GM23248 (cell line): ENCODE measurements at places on chromosomes 12 and 14. TPM values are rescaled to one million over a fixed set of nuclear protein-coding genes. Genes with fewer than 3 reads are reported as not detected.

DNA sequence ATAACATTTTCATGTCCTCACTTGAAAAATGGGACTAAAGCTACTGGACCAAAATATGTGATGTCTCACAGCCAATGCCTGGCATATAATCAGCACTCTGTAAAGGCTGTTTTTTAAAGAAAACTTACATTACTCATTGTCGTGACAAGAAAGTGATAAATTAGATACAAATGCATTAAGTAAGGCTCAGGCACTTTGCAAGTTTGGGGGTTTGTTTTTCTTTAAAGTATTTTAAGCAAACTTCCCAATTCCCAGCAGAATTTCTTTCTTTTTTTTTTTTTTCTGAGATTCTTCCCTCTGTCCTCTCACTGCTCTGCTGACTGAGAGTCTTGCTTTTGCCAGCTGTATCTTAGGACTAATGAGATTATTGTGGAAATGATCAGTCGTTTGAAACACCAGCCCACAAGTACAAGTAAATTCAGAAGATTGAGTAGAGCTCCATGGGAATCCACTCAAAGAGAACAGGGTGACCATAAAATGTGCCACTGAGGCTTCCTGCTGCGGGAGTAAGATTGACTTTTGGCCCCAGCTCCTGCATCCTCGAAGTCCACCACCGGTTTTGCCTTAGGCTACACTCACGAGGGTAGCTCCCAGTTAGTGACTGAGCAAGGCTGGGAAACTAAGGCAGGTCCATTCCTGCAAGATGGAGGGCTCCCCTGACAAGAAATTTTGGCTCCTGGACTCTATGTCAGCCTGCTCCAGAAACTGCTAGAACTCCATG, 82.8 kb downstream of the TMTC1 start:
- H3K4me1 ChIP-seq = peaks cover 8% of the 10 kb centered on the region; the same call in 1 of the 2 replicates
- DNase-seq = peak; percentile 47
- H3K27me3 ChIP-seq = no peaks in the 10 kb centered on the region
- no peak overlapping the region for H3K27ac ChIP-seq
- H3K4me3 ChIP-seq = no peak overlapping the region
- H3K36me3 ChIP-seq = no peaks in the 10 kb centered on the region

GRCh38 chr14:64518229-64518628, 13.7 kb downstream of the ZBTB1 start:
- peaks cover 19% of the 10 kb centered on the region for H3K36me3 ChIP-seq
- DNase-seq = no peak
- H3K27ac ChIP-seq = no peak overlapping the region
- no peak overlapping the region for H3K4me3 ChIP-seq
- peaks cover 13% of the 10 kb centered on the region for H3K4me1 ChIP-seq

GRCh38 chr12:114776731-114777442, 92.9 kb upstream of the TBX3 start:
- H3K4me1 ChIP-seq = no peaks in the 10 kb centered on the region
- H3K27ac ChIP-seq = no peak overlapping the region
- DNase-seq = peak; percentile 60

GRCh38 chr14:33332497-33332896, 393.8 kb downstream of the NPAS3 start:
- H3K27ac ChIP-seq = no peak overlapping the region
- H3K4me1 ChIP-seq = no peaks in the 10 kb centered on the region
- H3K4me3 ChIP-seq = no peak overlapping the region

GRCh38 chr12:2642896-2643425, 151.8 kb upstream of the FKBP4 start:
- no peaks in the 10 kb centered on the region for H3K36me3 ChIP-seq
- H3K27me3 ChIP-seq = no peaks in the 10 kb centered on the region
- H3K27ac ChIP-seq = no peak overlapping the region

GRCh38 chr12:104720339-104721038, 237.6 kb downstream of the SLC41A2 start:
- peak overlapping the region; percentile 53 for H3K4me3 ChIP-seq
- no peak overlapping the region for H3K27ac ChIP-seq
- no peaks in the 10 kb centered on the region for H3K36me3 ChIP-seq
- peak; percentile 59 for DNase-seq

GRCh38 chr12:66251049-66251448, 51.2 kb upstream of the HELB start:
- no peak overlapping the region for H3K4me3 ChIP-seq
- H3K27ac ChIP-seq = no peak overlapping the region
- no peak for DNase-seq
- no peaks in the 10 kb centered on the region for H3K4me1 ChIP-seq

DNA sequence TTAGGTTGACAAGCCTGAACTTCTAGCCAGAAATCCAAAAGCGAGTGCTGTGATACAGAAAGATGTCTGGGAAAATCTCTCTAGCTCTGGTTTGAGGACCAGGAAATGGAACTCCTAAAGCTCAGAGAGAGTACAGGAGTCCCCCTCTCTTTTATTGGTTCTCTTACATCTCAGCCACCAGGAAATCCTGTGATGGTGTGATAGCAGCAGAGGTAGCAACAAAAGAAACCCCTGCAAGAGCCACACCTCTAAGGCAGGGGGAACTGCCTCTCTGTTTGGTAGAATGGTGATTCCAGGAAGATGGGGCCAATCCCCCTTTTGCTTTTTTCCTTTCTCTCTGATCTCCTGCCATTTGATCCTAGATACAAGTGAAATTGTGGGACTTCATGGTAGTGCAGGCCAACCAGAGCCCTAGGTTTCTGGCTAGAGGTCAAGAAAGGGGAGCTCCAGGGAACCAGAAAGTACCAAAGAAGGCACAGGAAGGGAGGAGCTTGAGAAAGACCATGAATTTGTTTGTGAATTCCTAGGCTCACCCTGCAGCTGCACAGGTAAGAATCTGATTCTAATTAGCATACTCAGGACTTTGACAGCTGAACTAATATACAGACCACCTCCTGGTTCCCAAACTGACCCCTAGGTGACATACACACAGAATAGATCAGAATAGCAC, 88.5 kb downstream of the PAPLN start:
- no peak overlapping the region for H3K27ac ChIP-seq
- H3K4me3 ChIP-seq = no peak overlapping the region
- H3K36me3 ChIP-seq = peaks cover 17% of the 10 kb centered on the region
- no peaks in the 10 kb centered on the region for H3K27me3 ChIP-seq

- H3K36me3 ChIP-seq = no peaks in the 10 kb centered on the region
- DNase-seq = peak; percentile 80
Observed at GRCh38 chr14:51776102-51776894, 84.1 kb upstream of the GNG2 start.

DNA sequence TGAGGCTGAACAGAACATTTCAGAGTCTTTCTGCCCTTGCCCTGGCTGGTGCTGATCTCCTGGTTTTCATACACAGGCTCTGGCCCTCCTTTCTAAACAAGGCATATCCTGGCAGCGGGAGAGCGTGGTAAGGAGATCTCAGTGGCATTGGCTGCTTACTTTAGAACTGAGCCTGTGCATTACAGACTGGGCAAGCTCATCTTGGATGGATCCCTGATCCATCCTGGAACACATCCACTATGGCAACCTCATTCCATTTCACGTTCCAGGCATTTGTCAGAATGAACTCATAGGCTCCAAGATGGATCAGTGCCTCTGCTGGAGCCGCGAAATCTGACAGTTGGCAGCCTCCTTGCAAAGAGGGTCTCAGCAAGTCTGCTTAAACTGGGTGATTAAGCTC, 224.5 kb upstream of the PELI2 start:
- H3K4me3 ChIP-seq = no peak overlapping the region
- no peaks in the 10 kb centered on the region for H3K4me1 ChIP-seq
- H3K27me3 ChIP-seq = no peaks in the 10 kb centered on the region; the same call in 1 of the 2 replicates
- no peaks in the 10 kb centered on the region for H3K36me3 ChIP-seq
- peak; percentile 23 for DNase-seq
- H3K27ac ChIP-seq = no peak overlapping the region

DNA sequence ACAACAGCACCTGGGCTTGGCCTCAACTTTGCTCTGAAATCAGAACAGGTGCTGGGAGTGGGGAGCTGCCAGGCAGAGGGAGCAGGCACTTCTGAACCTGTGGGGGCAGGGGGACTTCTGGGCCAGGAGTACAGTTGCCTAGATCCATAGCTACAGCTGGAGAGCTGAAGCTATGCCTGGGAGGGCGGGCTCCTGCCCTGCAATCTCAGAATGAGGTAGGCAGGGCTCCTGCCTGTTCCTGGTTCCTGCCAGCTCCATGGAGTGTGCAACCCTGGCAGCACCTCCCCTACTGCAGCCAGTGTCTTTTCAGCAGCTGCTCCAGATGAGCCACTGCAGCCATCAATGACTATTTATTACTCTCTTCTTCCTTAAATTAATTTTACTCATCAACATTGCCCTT, 62.1 kb upstream of the NAV3 start:
- no peak overlapping the region for H3K4me3 ChIP-seq
- no peak for DNase-seq
- no peaks in the 10 kb centered on the region for H3K4me1 ChIP-seq
- H3K27ac ChIP-seq = no peak overlapping the region
- no peaks in the 10 kb centered on the region for H3K36me3 ChIP-seq
- no peaks in the 10 kb centered on the region for H3K27me3 ChIP-seq

- H3K27me3 ChIP-seq = no peaks in the 10 kb centered on the region
- H3K4me3 ChIP-seq = no peak overlapping the region
- H3K27ac ChIP-seq = no peak overlapping the region
- peaks cover 22% of the 10 kb centered on the region for H3K4me1 ChIP-seq
- DNase-seq = peak; percentile 32
- H3K36me3 ChIP-seq = no peaks in the 10 kb centered on the region
Observed at GRCh38 chr12:11688831-11689230, 39.4 kb downstream of the ETV6 start.

- no peaks in the 10 kb centered on the region for H3K4me1 ChIP-seq
- no peak overlapping the region for H3K27ac ChIP-seq
- DNase-seq = no peak
- H3K27me3 ChIP-seq = no peaks in the 10 kb centered on the region; the same call in 1 of the 2 replicates
- no peak overlapping the region for H3K4me3 ChIP-seq
Observed at GRCh38 chr12:130334937-130335336, 2.8 kb upstream of the PIWIL1 start.

DNA sequence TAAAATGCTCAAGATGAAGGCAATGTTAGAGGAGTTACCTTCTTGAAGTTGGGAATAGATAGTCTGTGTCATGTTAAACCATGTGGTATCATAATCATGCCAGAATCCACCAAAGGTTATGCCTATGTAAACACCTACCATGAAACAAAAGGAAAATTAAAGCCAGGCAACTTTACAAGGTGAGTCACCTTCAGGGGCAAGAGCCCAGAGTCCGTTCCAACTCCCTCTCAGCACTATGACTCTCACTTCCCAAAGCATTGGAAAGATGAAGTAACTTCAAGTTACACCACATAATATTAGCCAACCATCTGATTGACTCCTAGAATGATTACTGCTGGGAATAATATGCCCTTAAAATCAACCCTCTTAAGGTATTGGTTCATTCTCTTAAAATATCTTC, 38.5 kb downstream of the CATSPERB start:
- H3K27ac ChIP-seq = no peak overlapping the region
- H3K4me3 ChIP-seq = no peak overlapping the region
- no peaks in the 10 kb centered on the region for H3K36me3 ChIP-seq
- peaks cover 4% of the 10 kb centered on the region for H3K4me1 ChIP-seq
- peak; percentile 90 for DNase-seq

GRCh38 chr14:64998455-64998931, 11.8 kb downstream of the FNTB start:
- H3K27ac ChIP-seq = no peak overlapping the region
- DNase-seq = peak; percentile 71
- H3K36me3 ChIP-seq = no peaks in the 10 kb centered on the region
- H3K4me3 ChIP-seq = no peak overlapping the region
- H3K4me1 ChIP-seq = peaks cover 50% of the 10 kb centered on the region

GRCh38 chr14:32379447-32379846, 50.3 kb downstream of the AKAP6 start:
- no peaks in the 10 kb centered on the region for H3K27me3 ChIP-seq
- no peak overlapping the region for H3K4me3 ChIP-seq
- no peak overlapping the region for H3K27ac ChIP-seq
- no peaks in the 10 kb centered on the region for H3K36me3 ChIP-seq
- H3K4me1 ChIP-seq = peaks cover 6% of the 10 kb centered on the region

- H3K36me3 ChIP-seq = no peaks in the 10 kb centered on the region
- H3K4me3 ChIP-seq = no peak overlapping the region
- H3K27me3 ChIP-seq = peaks cover 58% of the 10 kb centered on the region
- no peak for DNase-seq
Observed at GRCh38 chr14:33948869-33949408, 1.9 kb downstream of the EGLN3 start.

DNA sequence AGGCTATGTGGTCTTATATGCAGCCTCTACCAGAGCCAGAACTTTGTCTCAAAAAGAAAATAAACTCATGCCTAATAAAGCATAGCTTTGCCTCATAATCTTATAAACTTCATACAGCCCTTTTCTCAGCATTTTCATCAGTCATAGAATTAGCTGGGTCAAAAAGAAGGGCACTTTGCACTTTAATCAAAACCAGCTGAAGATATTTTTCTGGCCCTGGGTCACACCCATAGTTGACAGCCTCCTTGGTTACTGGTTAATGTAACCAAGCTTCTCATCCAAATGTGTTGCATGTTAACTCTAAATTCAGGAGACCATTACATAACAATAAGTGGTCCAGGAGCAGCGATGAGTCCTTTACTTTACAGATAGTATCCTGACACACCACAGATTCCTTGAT, 558.2 kb downstream of the FLRT2 start:
- H3K4me3 ChIP-seq = no peak overlapping the region
- no peaks in the 10 kb centered on the region for H3K36me3 ChIP-seq
- no peak for DNase-seq
- no peaks in the 10 kb centered on the region for H3K27me3 ChIP-seq
- no peak overlapping the region for H3K27ac ChIP-seq

GRCh38 chr12:44002607-44003006, 166.7 kb downstream of the TMEM117 start:
- H3K4me1 ChIP-seq = peaks cover 5% of the 10 kb centered on the region; the same call in 1 of the 2 replicates
- H3K27me3 ChIP-seq = no peaks in the 10 kb centered on the region
- H3K36me3 ChIP-seq = no peaks in the 10 kb centered on the region
- no peak overlapping the region for H3K27ac ChIP-seq
- DNase-seq = no peak

- peaks cover 12% of the 10 kb centered on the region for H3K4me1 ChIP-seq
- no peaks in the 10 kb centered on the region for H3K36me3 ChIP-seq
- peak; percentile 61 for DNase-seq
- no peak overlapping the region for H3K4me3 ChIP-seq
- H3K27ac ChIP-seq = no peak overlapping the region
- H3K27me3 ChIP-seq = no peaks in the 10 kb centered on the region
Observed at GRCh38 chr14:35883677-35884293, 57.6 kb downstream of the BRMS1L start.

DNA sequence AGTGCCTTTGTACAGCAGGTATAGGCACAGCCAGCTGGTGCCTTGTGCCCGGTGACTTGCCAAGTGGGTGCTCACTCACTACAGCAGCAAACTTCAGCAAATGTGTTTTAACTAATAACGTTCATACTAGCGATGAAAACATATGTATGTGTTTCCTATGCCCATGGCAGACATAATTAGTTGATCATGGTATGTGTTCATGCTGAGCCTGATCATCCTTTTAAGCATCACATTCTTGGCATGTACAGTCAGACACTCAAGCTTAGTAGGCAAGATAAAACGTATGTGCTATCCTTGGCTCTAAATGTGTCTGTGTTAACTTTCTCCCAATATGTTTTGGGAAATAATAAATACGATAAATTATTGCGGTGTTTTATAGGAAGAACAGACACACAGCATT, 55.6 kb downstream of the RASSF8 start:
- H3K27me3 ChIP-seq = no peaks in the 10 kb centered on the region
- no peak overlapping the region for H3K4me3 ChIP-seq
- DNase-seq = peak; percentile 60

The ADAM21 gene
- 0.97 TPM in 1 of 2 replicates, not detected in the other for total RNA-seq

The CLEC9A gene
- not detected in 2 replicates for total RNA-seq

The CLEC4D gene
- total RNA-seq = not detected in 2 replicates

The CACNA2D4 gene
- under 0.01 TPM in 1 of 2 replicates, not detected in the other for total RNA-seq

The ACOT6 gene
- total RNA-seq = not detected in 2 replicates

The RDH11 gene
- 59.1 and 59.4 TPM in 2 replicates for total RNA-seq

The IQSEC3 gene
- not detected in 2 replicates for total RNA-seq

The ASPG gene
- total RNA-seq = not detected in 2 replicates

The GPRC5A gene
- 32.9 and 37.8 TPM in 2 replicates for total RNA-seq

The A2M gene
- 34.9 and 60.6 TPM in 2 replicates for total RNA-seq

The TBX3 gene
- total RNA-seq = 25.1 and 34.0 TPM in 2 replicates
